Activated CD8-positive, alpha-beta T cell treated with anti-CD3 and anti-CD28 coated beads, Interleukin-2, amount 10 ng/mL, durations not matched to agents 7 days and 5 days (primary cell): ENCODE measurements at places on chromosomes 5 and 9. TPM values are rescaled to one million over a fixed set of nuclear protein-coding genes. Genes with fewer than 3 reads are reported as not detected.

GRCh38 chr5:76866503-76866902 is 16.7 kb downstream of the S100Z start:
- no peak overlapping the region for H3K4me3 ChIP-seq
- no peak for DNase-seq
- H3K27me3 ChIP-seq, result no peaks in the 10 kb centered on the region
- no peak overlapping the region for H3K27ac ChIP-seq
- H3K4me1 ChIP-seq, result peaks cover 4% of the 10 kb centered on the region

- H3K36me3 ChIP-seq, result peaks cover 4% of the 10 kb centered on the region
- H3K27me3 ChIP-seq, result peaks cover 31% of the 10 kb centered on the region
- H3K4me1 ChIP-seq, result peaks cover 14% of the 10 kb centered on the region
- no peak overlapping the region for H3K4me3 ChIP-seq
- DNase-seq, result no peak
These were observed 74.9 kb downstream of the TRIO start for GRCh38 chr5:14218011-14218410.

DNA sequence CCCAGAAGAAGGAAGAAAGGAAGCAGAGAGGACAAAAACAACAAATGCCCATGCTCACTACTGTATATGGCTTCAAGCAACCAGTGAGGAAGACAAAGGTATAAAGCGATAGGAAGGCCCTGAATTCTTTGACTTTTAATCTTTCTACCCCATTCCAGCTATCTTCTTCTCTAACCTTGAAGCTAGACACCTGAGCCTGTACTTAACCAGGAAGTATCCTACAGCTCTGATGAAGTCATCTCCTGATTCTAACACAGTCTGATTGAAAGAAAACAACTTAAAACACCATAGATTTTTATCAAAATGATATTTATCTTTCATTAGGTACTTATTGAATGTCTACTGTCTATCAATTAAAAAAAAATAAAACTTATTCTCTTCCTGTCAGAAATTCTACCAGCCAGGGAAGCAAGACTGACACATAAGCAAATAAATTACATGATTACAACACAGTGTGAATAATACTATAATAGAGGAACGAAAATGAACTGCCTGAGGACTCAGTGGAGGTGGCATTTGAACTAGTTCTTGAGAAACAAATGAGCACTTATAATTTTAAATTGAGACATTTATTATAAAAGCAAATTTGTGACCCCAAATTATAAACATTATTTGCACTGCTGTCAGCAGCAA is 123.3 kb upstream of the ELL2 start:
- H3K36me3 ChIP-seq, result no peaks in the 10 kb centered on the region
- no peak overlapping the region for H3K27ac ChIP-seq
- no peaks in the 10 kb centered on the region for H3K27me3 ChIP-seq
- no peaks in the 10 kb centered on the region for H3K4me1 ChIP-seq
- DNase-seq, result no peak

GRCh38 chr5:81192373-81192750 is 40.8 kb upstream of the CKMT2 start:
- no peak overlapping the region for H3K4me3 ChIP-seq
- H3K4me1 ChIP-seq, result peaks cover 25% of the 10 kb centered on the region
- DNase-seq, result no peak
- H3K27ac ChIP-seq, result no peak overlapping the region
- H3K36me3 ChIP-seq, result no peaks in the 10 kb centered on the region

DNA sequence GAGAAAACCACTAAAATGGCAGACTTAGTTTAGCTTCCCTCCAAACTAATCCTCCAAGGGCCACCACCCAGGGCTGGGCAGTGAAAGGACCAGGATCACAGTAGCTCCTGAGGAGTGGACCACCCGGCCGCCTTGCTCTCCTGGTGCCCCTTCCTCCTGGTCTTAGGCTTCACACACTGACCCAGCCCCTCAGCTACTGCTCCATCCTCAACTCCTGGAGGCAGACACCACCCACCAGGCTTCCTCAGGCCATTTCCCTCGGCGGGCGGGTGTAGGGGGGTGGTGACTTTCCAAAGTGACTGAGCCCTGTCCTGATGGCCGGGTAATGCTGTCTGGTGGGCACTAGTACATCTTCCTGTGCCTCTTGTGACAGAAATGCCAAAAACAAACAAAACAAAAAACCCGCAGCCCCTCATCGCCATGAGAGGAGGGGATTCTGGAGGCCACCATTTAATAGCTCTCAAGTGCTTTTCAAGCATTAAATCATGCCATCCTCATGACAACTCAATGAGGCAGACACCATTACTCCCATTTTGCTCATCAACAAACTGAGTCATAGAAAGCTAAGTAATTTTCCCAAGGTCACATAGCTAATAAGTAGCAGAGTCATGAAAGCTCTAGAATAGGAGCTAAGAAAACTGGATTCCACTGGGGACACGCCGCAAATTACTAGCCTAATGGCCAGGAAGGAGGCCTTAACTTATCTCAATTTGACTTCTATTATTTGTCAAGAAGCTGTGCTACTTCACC is 91.3 kb upstream of the LRRTM2 start:
- H3K36me3 ChIP-seq, result no peaks in the 10 kb centered on the region
- no peaks in the 10 kb centered on the region for H3K27me3 ChIP-seq
- no peak for DNase-seq
- no peak overlapping the region for H3K4me3 ChIP-seq
- no peak overlapping the region for H3K27ac ChIP-seq

GRCh38 chr9:134922066-134922931 is 4.6 kb upstream of the FCN1 start:
- no peak for DNase-seq
- no peaks in the 10 kb centered on the region for H3K4me1 ChIP-seq

GRCh38 chr5:107633171-107633901 is 37.4 kb downstream of the EFNA5 start:
- H3K4me3 ChIP-seq, result no peak overlapping the region
- peaks cover 2% of the 10 kb centered on the region for H3K27me3 ChIP-seq
- no peak for DNase-seq

GRCh38 chr9:89880161-89880560 is 275.3 kb downstream of the GADD45G start:
- H3K4me1 ChIP-seq, result no peaks in the 10 kb centered on the region
- H3K27ac ChIP-seq, result no peak overlapping the region
- no peak overlapping the region for H3K4me3 ChIP-seq

DNA sequence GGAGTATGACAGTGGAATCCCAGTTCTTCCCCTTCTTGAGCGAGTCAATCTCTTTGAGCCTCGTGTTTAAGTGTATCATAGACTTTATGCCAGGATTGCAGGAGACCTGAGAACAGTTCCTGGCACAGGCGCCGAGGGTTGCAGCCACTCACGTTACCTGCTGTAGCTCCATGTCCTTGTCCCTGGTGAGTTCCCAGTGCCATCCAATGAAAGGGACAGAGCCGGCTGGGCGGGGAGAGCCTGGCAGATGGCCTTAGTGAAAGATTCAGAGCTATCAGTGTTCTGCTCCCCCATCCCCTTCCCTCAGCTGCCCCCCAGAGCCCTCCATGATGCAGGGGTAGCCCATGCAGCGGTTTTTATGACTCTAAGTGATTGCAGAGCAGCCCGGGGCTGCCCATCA is 554.0 kb downstream of the BNC2 start:
- H3K27me3 ChIP-seq, result no peaks in the 10 kb centered on the region
- no peak overlapping the region for H3K27ac ChIP-seq
- no peak for DNase-seq
- H3K4me1 ChIP-seq, result peaks cover 2% of the 10 kb centered on the region
- no peaks in the 10 kb centered on the region for H3K36me3 ChIP-seq

GRCh38 chr9:1216532-1216931 is 166.4 kb downstream of the DMRT2 start:
- H3K27ac ChIP-seq, result no peak overlapping the region
- no peaks in the 10 kb centered on the region for H3K36me3 ChIP-seq
- no peaks in the 10 kb centered on the region for H3K4me1 ChIP-seq
- H3K27me3 ChIP-seq, result no peaks in the 10 kb centered on the region
- H3K4me3 ChIP-seq, result no peak overlapping the region
- DNase-seq, result no peak

- H3K27ac ChIP-seq, result no peak overlapping the region
- peaks cover 8% of the 10 kb centered on the region for H3K27me3 ChIP-seq
- H3K4me1 ChIP-seq, result no peaks in the 10 kb centered on the region
- no peak for DNase-seq
- no peak overlapping the region for H3K4me3 ChIP-seq
These were observed 54.9 kb downstream of the PALM2AKAP2 start for GRCh38 chr9:109834855-109835254.

- peak overlapping the region; percentile 90 for H3K27ac ChIP-seq
- H3K4me1 ChIP-seq, result peaks cover 65% of the 10 kb centered on the region
- DNase-seq, result peak; percentile 62
These were observed 22.2 kb downstream of the TNFSF8 start for GRCh38 chr9:114908104-114908622.

GRCh38 chr5:7597059-7597642 is 201.2 kb downstream of the ADCY2 start:
- no peak overlapping the region for H3K4me3 ChIP-seq
- no peaks in the 10 kb centered on the region for H3K27me3 ChIP-seq
- H3K36me3 ChIP-seq, result no peaks in the 10 kb centered on the region
- no peaks in the 10 kb centered on the region for H3K4me1 ChIP-seq
- H3K27ac ChIP-seq, result no peak overlapping the region

DNA sequence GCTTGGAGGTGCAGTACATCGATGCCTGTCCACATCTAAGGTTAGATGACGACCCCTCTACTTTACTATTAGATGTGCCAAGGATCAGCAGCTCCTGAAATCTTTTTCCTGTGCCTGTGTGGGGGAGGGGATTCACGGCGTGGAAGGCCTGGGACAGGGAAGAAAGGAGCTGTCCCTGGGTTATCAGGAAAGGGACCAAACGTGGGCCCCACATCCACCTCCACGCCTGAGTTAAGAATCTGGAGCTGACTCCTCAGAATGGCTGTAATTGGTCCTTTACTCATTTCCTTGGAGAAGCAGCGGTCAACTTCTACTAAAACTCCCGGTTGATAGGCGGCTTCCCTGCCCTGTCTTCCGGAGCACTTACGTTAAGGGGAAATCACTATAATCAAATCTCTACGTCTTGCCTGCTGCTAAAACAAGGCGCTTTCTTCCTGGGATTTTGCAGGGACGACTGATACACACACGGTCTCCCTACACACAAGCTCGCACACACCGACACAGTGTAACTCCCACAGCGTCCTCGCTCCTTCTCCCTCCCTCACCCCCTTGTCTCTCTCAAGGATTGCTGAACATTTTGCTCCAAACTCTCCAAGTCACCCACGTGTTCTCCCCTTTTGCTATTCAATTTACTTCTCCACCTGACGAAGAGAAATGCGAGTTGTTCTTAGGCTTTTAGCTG is 1.4 kb downstream of the PDE4D start:
- H3K36me3 ChIP-seq, result peaks cover 2% of the 10 kb centered on the region
- peaks cover 4% of the 10 kb centered on the region for H3K4me1 ChIP-seq
- H3K27me3 ChIP-seq, result peaks cover 41% of the 10 kb centered on the region
- no peak overlapping the region for H3K4me3 ChIP-seq
- DNase-seq, result no peak

DNA sequence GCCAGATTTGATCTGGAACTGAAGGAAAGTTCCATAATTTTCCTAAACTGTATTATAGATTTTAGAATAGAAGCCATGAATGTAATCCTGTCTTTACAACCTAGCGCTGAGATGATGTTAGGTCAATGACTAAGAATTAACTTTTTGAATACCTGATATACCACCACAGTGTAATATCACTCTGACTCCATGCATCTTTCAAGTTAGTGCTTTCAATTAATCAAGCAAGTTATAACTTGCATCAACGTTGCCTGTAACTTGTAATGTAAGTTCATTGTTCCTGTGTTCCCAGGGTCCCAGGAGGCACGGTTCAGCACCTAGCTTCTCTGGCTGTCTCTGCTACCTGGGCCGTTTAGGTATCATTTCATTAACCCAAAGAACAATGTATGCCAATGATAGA is 139.3 kb downstream of the CSNK1G3 start:
- H3K4me3 ChIP-seq, result no peak overlapping the region
- no peaks in the 10 kb centered on the region for H3K36me3 ChIP-seq
- no peak for DNase-seq
- peaks cover 2% of the 10 kb centered on the region for H3K27me3 ChIP-seq
- no peak overlapping the region for H3K27ac ChIP-seq
- H3K4me1 ChIP-seq, result no peaks in the 10 kb centered on the region

GRCh38 chr5:57698802-57699201 is 216.2 kb upstream of the ACTBL2 start:
- no peak overlapping the region for H3K27ac ChIP-seq
- peaks cover 3% of the 10 kb centered on the region for H3K27me3 ChIP-seq
- H3K4me1 ChIP-seq, result no peaks in the 10 kb centered on the region
- H3K4me3 ChIP-seq, result no peak overlapping the region
- no peaks in the 10 kb centered on the region for H3K36me3 ChIP-seq

DNA sequence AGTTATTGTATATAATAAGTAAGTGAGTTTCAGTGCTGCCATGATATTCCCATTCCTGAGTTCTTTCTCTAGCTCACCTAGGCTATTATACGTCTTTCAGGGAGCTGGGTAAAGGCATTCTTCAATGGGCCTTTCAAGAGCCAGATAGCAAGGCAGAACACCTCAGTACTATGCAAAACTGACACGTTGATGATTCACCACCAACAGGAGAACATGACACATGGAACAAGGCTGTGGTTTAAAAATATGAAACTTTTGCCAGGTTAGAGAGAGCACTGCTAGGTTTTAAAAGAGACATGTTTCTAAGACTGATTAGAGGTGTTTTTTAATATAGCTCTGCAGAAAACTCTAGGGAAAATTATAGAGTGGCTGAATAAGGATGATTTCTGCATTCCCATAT is 95.9 kb downstream of the UGCG start:
- peaks cover 3% of the 10 kb centered on the region for H3K36me3 ChIP-seq
- no peak overlapping the region for H3K4me3 ChIP-seq
- no peaks in the 10 kb centered on the region for H3K27me3 ChIP-seq
- peaks cover 36% of the 10 kb centered on the region for H3K4me1 ChIP-seq
- peak; percentile 55 for DNase-seq

GRCh38 chr9:135764731-135765130 is 62.7 kb downstream of the KCNT1 start:
- H3K4me1 ChIP-seq, result no peaks in the 10 kb centered on the region
- no peak overlapping the region for H3K4me3 ChIP-seq

- no peak for DNase-seq
- no peak overlapping the region for H3K4me3 ChIP-seq
- no peaks in the 10 kb centered on the region for H3K27me3 ChIP-seq
- H3K27ac ChIP-seq, result no peak overlapping the region
These were observed 3.3 kb upstream of the LARP1 start for GRCh38 chr5:154751854-154752253.

- H3K27me3 ChIP-seq, result no peaks in the 10 kb centered on the region
- peaks cover 9% of the 10 kb centered on the region for H3K36me3 ChIP-seq
- H3K4me3 ChIP-seq, result no peak overlapping the region
- DNase-seq, result no peak
These were observed 118.8 kb downstream of the GALNT10 start for GRCh38 chr5:154309371-154309745.

DNA sequence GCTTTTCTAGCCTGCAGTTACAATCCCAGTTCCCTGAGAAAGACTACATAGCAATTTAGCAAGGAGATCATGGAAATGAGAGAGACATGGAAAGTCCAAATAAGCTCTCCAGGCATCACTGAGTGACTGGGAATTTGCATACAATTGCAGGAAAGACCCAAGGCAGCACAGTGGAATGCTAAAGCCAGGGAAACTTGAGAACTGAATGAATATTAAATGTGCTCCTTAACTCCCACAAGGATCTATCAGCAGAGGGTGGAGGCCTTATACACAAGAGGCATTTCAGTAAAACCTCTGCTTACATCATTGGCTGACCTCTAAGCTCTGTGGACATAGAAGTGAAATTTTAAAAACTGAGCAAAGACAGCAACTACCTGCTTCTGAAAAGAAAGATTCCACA is 355.6 kb upstream of the DAB2 start:
- no peaks in the 10 kb centered on the region for H3K27me3 ChIP-seq
- H3K4me1 ChIP-seq, result no peaks in the 10 kb centered on the region
- H3K27ac ChIP-seq, result no peak overlapping the region
- no peaks in the 10 kb centered on the region for H3K36me3 ChIP-seq

Gene EIF4EBP3
- 8.6 TPM for total RNA-seq

Gene FAM81B
- total RNA-seq, result not detected

Gene PCDHB3
- not detected for total RNA-seq

Gene ADAMTS16
- total RNA-seq, result not detected

Gene SPATA31A1
- not detected for total RNA-seq

Gene IL3
- total RNA-seq, result not detected

Gene FOXD4L5
- total RNA-seq, result 0.23 TPM

Gene ABO
- not detected for total RNA-seq
